COR-L47 (cell line): ENCODE measurements at places on chromosomes 16 and 17.
A peak's percentile ranks its signal among the peaks of the same experiment; 100 is the strongest.

GRCh38 chr16:68267612-68268405, 3.5 kb downstream of the SLC7A6 start:
- no peak for DNase-seq

DNA sequence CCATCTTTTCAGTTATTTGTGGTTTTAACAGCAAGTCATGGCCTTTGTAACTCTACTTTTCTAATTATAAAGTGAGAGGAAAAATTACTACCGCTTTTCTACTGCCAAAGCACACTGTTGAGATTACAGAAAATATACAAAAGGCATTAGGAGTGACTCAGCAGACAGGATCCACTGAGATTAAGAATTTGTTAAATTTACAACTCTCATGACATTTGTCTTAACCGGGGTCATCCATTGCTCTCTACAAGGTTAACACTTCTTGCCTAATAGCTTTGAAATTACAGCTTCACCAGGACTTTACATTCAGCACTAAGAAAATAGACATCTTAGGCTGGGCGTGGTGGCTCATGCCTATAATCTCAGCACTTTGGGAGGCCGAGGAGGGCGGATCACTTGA, 93.4 kb downstream of the SSH2 start:
- no peak for DNase-seq

DNA sequence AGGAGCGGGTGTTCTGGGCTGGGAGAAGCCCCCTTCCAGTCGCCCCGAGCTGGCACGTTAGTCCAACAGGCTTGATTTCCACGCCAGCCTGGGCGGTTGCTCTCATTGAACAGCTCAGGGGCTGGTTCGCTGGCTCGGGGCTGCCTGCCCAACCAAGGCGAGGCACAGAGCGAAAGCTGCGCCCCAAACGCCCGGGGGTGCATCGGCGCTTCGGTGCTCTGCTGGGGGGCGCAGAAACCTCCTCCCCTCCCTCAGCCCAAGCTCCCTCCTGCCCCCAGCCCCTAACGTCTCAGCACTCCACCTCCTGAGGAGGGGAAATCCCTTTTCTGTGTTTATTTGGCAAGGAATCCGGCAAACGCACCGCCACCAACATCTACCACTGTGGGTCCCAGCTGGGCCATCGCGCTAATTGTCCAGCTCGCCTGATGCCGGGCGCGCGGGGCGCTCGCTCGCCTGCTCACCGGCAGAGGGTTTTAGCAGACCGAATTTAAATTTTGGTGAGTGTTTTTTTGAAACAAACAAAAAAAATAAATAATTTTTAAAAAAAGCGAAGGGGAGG, 29.5 kb upstream of the RBFOX1 start:
- DNase-seq = peak; percentile 58

DNA sequence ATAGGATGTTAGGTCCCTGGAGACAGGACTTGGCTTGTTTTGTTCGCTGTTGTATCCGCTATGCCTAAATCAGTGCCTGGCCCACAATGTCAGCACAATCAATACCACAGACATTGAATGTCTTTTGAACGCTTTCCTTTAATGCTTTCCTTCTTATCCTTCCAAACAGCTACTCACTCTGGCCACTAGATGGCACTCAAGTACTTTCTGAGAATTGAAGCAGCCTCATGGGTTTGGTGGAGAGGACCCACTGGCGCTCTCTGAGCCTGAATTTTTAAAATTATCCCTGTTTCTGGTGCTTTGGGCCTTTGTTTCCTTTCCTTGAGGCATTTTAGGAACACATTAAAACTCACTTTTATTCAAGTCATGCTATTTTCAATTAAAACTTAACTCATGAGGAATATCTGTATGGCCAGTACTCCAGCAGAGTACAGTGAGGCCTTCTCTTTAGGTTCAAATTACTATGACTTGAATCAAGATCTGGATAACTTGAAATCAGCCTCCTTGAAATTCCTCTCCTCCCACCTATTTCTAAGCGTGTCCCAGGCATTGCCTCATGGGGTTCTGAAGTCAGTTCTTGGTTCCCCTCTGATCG, 3.2 kb upstream of the NLRP1 start:
- peak; percentile 44 for DNase-seq

- no peak for DNase-seq
Measured at GRCh38 chr17:2949469-2950044, 113.8 kb downstream of the OR1D5 start.

DNA sequence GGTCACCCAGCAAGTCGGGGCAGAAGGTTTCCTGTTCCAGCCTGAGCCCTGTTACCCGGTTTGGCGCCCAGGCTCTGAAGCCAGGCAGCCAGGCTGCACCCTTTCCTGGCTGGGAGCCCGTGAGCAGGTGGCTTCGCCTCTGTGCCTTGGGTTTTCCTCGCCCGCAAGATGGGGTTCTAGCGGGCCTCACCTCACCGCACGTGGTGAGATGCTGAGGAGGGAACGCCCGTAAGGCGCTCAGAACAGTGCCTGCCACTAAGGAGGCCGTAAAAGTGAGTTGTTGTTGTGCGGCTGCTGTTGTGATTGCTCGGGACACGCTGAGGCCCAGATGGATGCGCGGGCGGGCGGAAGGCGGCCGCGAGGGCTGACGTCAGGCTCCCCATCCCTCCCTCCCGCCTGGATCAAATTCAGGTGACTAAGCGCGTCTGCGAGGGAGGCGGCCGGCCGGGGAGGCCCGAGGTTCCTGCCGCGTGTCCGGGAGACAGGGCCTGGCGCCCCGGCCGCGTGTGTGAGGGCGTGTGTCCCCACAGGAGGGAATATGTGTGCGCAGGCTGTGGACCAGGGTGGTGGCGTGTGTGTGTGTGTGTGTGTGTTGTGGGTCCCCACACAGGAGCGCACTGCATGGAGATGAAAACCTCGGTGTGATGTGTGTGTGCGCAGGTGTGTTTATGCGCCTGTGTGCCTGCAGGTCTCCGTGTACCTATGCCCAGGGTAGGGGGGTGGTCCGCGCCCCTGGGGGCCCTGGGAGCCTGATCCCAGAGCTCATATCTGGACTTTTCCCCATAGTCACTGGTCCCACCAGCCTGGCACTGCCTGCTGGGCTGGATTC, 4.3 kb downstream of the CAMKK1 start:
- DNase-seq = no peak

- DNase-seq = no peak
Measured at GRCh38 chr17:77579682-77580081, 378.8 kb upstream of the TNRC6C start.

DNA sequence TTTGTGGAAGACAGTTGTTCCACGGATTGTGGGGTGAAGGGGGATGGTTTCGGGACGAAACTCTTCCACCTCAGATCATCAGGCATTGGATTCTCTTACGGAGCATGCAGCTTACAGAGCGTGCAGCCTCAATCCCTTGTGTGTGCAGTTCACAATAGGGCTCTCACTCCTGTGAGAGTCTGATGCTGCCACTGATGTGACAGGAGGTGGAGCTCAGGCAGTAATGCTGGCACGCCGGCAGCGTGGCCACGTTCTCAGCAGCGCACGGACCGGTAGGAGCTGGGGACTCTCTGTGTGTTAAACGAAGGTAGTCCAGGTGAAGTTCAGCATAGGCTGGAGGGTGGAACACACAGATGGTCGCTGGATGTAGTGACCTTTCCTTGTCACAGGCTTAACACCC, 37.8 kb downstream of the SEC14L1 start:
- DNase-seq = no peak

GRCh38 chr17:41581366-41582060, 5.2 kb downstream of the KRT14 start:
- DNase-seq = no peak

- no peak for DNase-seq
Measured at GRCh38 chr17:59361916-59362810, 30.7 kb downstream of the YPEL2 start.

DNA sequence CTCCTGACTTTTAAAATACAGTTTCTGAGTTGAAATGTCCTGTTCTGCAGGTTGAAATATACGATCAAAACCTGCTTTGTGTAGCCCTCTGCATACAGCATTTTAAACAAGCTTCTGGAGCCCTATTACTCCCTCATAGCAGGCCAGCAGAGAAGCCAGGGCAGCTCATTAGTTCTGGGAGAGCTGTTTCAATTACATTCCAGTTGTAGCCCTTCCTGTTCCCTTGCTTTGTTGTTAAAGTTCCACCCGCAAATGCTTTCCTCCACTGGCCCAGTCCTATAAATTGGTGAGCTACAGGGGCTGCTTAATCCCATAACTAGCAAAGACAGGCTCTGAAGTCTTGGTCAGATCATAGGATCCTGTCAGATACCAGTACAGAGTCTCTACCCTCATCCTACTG, 162.5 kb downstream of the SLC39A11 start:
- DNase-seq = no peak
